ENCODE measurements at places on chromosomes 13 and 19.

DNA sequence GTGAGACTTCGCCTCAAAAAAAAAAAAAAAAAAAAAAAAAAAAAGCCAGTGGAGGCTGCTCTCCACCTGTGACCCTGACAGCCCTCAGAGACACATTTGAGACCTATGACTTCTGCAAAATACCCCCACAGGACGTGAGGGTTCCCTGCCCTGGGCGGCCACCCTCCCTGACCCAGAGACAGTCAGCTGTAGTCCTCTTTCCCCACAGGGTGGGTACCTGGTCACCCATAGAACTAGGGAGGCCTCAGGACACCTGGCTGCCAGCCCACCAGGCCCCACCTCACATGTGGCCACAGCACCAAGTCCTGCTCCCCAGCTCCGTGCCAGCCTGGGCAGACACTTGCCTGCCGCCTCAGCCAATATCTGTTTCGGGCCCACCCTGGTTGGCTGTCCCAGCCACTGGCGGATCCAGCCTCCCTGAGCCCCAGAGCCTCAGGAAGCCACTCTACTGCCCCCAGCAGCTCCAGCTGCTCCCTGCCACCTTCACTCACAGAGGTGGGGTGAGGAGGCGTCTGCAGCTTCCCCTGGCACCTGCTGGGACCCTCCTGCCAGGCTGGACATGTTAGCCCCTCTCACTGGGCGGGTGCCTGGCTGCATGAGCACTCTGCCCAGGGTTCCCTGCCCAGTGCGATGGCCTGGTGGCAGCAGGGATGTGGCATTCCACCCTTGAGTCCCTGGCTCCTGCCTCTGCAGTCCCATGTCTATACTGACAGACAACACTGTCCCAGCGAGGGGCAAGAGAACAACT lies 6.9 kb downstream of the MKNK2 start:
- no peak for DNase-seq

GRCh38 chr13:60933638-60934037 lies 482.0 kb downstream of the PCDH20 start:
- DNase-seq: no peak

DNA sequence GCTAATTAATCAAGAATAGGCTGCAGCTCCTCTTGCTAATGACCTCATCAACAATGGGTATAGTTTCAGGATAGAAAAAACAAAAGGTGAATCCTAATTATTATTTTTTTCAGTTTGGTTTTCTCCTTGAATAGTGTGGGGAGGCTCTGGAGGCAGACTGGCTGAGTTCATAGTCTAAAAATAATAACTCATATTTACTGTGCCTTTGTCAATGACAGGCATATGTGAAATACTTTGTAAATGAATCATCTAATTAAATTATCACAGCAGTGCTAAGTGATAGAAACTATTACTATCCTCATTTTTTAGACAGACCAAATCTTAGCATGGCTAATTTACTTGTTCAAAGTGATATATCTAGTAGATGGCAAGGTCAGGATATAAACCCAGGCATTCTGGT lies 1261.0 kb upstream of the SLC10A2 start:
- DNase-seq: no peak

- no peak for DNase-seq
Observed at GRCh38 chr13:38160131-38160530, 189.5 kb upstream of the UFM1 start.

- no peak for DNase-seq
Observed at GRCh38 chr13:95387733-95388207, 86.5 kb upstream of the ABCC4 start.

- no peak for DNase-seq
Observed at GRCh38 chr13:41289463-41289881, 21.6 kb upstream of the NAA16 start.

GRCh38 chr13:77143431-77143830 lies 116.5 kb upstream of the FBXL3 start:
- no peak for DNase-seq

GRCh38 chr13:87661471-87661870 lies 9.7 kb upstream of the SLITRK5 start:
- DNase-seq: no peak

- no peak for DNase-seq
Observed at GRCh38 chr13:24243302-24243701, 66.1 kb upstream of the C1QTNF9 start.

- no peak for DNase-seq
Observed at GRCh38 chr13:114144606-114145244, 12.3 kb upstream of the RASA3 start.

DNA sequence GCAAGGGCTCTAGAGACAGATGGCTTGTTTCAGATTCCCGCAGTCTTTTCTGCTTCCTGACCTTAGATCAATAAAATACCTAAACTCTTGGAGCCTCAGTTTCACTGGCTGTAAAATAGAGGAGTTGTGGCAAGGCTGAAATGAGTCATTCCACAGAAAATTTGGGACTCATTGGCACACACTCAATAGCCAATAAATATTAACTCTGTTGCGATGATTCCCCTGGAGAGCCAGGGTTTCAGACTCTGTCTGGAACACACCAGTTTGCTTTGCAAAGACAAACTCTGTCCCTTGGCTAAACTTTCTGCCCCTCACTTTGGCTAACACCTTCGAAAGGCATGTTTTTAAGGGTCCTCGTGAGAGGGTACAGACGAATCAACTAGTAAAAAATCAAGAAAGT lies 18.1 kb upstream of the UBE2L5 start:
- no peak for DNase-seq

GRCh38 chr13:51697855-51698254 lies 106.1 kb downstream of the DHRS12 start:
- DNase-seq: no peak

- no peak for DNase-seq
Observed at GRCh38 chr19:49780861-49781260, 14.1 kb downstream of the AP2A1 start.

GRCh38 chr19:45382426-45382825 lies 12.1 kb upstream of the ERCC2 start:
- DNase-seq: no peak

GRCh38 chr19:39133431-39134270 lies 8.1 kb downstream of the PAK4 start:
- DNase-seq: no peak

DNA sequence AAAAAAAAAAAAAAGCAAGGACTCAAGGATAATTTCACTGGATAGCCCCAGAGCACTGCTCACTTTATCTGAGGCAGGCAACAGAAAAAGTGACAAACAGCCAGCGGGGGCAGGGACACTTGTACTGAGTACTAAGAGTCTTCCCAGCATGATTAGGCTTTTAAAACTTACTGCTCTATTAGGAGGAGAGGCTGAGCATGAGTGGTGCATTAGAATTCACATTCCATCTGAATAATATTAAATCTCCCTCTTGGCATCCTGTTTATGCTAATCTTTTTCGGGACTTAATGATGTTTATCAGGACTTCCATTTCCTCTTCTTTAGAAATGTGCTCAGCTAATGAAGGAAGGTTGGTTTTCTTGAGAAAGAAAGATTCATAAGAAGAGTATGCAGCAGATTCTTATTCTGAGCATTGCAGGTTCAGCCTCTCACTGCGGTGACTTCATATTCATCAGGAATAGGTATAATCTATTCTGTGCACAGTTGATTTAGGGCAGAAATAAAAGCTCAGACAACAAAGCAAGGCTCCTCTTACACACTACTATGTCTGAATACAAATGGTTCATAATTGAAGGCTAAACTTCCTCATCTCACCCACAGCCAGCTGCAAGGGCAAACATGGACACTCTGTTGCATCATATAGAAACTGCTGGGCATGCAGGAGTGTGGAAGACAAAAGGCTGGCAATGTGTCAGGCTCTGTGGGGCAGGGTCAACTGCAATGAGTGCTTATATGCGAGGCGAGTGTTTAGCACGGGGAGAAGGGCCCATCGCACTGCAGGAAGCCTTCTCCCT lies 107.0 kb downstream of the KL start:
- peak; percentile 46 for DNase-seq

DNA sequence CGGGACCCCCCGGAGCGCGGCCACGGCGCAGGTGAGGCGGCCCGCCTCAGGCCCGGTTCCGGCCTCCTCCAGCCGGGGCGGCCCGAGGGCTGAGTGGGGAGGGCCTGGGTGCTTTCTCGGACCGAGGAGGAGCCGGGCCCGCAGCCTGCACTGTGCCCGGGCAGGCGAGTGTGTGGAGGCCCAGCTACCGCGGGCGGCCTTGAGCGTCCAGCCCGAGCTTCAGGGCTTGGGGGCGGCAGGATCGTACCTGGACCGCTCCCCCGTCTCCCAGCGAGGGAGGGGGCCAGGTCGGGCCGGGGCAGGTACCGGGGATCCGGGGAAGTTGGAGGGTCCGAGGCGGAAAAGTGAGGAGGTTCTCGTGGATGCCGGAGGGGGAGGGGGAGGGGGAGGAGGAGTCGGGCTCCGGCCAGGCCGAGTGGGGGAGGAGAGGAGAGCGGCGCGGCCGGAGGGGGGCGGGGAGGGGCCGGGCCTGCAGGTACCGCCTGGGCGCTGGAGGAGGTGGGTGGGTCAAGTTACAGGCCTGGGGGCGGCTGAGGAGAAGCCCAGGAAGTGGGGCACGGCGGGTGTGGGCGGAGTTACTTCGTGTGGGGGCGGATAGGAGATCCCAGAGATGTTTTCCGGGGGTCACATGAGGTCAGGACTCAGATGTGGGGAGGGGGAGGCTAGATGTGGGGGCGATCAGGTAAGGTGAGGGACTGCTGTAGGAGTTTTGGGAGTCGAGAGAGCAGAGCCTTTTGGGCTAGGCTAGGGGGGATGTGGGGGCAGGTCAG lies 545 bp downstream of the NACC1 start:
- DNase-seq: no peak

DNA sequence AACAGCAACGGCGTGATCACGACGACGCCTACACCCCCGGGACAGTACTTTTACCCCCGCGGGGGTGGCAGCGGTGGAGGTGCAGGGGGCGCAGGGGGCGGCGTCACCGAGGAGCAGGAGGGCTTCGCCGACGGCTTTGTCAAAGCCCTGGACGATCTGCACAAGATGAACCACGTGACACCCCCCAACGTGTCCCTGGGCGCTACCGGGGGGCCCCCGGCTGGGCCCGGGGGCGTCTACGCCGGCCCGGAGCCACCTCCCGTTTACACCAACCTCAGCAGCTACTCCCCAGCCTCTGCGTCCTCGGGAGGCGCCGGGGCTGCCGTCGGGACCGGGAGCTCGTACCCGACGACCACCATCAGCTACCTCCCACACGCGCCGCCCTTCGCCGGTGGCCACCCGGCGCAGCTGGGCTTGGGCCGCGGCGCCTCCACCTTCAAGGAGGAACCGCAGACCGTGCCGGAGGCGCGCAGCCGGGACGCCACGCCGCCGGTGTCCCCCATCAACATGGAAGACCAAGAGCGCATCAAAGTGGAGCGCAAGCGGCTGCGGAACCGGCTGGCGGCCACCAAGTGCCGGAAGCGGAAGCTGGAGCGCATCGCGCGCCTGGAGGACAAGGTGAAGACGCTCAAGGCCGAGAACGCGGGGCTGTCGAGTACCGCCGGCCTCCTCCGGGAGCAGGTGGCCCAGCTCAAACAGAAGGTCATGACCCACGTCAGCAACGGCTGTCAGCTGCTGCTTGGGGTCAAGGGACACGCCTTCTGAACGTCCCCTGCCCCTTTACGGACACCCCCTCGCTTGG lies 966 bp downstream of the JUNB start:
- peak; percentile 54 for DNase-seq

DNA sequence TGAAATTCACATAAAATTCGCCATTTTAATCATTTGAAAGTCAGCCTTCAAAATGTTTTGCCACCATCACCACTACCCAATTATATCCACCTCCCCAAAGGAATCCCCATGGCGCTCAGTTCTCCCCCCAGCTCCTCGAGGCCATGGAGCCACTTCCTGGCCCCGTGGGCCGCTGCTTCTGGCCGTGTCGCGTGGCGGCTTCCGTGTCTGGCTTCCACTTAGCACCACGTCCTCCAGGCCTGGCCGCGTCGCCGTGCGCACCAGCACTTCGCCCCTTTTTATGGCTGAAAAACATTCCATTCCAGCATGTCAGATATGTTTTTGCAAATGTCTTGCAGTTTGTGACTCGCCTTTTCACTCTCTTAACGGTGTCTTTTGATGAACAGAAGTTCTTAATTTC lies 46.7 kb upstream of the DCUN1D2 start:
- no peak for DNase-seq

DNA sequence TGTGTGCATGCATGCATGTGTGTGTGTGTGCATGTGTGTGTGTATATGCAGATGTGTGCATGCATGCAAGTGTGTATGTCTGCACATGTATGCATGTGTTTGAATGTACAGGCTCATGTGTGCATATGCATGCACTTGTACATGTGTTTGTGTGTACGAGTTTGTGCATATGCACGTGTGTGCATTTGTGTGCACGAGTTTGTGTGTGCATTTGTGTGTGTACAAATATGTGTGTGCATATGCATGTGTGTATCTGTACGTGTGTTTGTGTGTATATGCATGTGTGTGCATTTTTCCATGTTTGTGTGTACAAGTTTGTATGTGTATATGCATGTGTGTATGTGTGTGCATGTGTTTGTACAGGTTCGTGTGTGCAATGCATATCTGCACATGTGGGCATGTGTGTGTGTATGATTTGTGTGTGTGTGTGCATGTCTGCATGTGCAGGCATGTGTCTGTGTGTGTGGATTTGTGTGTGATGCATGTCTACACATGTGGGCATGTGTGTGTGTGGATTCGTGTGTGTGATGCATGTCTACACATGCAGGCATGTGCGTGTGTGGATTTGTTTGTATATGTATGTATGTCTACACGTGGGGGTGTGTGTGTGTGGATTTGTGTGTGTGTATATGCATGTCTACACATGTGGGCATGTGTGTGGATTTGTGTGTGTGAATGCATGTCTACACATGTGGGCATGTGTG lies 57.1 kb downstream of the F2RL3 start:
- DNase-seq: no peak

- DNase-seq: no peak
Observed at GRCh38 chr19:10761443-10762250, 43.8 kb downstream of the DNM2 start.

DNA sequence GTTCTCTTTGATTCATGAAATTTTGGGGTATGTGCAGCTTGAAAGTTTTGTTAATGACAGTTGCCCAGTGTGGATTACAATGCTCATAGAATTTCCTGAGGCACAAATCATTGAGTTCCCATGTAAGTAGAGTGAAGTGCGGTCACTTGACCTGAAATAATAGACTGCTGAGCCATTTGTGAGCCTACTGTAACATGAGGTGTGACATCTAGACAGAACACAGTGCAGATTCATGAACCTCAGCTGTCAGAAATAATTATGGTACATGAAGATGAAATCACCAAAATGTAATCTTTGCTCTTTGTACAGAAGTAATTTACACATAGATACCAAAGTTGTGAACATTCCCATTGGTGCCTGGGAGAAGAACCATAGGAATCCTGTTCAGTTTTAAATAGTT lies 84.6 kb downstream of the DHRS12 start:
- no peak for DNase-seq

GRCh38 chr13:94317063-94317491 lies 162.4 kb downstream of the DCT start:
- no peak for DNase-seq

- DNase-seq: peak; percentile 78
Observed at GRCh38 chr19:23395041-23395721, at the start of gene ZNF91. TSS of gene ZNF91 (minus strand) at chr19:23395471. CDS start at chr19:23395354, 117 bp downstream.

DNA sequence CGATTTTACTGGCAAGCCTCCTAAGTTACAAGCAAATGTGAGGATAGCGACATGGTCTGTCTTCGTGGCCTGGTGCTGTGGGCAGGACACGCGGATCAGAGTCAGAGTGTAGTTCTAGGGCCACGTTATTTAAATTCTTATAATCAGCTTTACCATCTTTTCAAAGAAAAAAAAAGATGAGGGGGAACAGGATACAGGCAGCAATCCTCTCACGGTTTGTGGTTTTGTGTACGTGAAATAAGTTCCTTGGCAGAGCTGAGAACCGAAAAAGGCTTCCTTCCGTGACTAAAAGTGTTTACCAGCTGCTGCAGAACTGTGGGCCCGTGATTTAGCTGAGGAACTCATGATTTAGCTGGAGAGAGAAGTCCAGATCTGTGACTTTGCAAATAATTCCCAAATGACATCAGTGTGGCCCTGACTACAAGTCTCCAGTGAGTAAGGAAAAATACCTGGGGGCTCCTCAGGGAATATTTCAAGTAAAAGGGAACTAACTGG lies 27.2 kb downstream of the RCBTB2 start:
- DNase-seq: no peak

Data from NCI-H2107 (cell line).